ENCODE measurements at places on chromosomes 11 and 22.
A peak's percentile ranks its signal among the peaks of the same experiment; 100 is the strongest.

GRCh38 chr11:60830478-60831142, 11.3 kb upstream of the CCDC86 start:
- peak; percentile 84 for DNase-seq

DNA sequence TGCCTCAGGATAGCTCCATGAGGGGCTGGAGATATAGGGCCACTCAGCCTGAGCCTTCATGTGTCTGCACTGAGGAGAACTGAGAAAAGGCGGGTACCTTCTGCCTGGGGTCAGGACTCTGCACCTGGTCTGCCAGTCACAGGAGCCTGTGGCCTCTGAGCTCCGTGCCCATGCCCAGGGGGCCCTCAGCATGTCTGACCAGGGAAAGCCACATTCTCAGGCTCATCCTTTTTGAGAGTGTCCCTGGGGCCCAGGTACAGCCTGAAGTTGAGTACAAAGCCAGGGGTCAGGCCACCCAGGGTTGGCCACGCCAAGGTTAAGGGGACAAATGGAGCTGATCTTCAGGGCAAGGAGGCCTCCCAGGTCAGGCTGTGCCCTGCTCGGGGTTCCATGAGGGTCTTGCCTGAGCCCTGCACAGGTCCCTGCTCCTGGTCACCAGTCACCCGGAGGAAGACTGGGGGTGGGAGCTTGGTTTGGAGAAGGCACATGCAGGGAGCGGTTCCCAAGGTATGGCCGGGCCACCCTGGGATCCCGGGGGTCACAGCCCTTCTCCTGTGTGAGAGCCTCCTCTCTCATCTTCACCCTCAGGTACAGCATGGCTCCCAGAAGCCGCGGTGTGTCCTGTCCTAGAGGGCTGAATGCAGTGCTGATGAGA, 6.0 kb downstream of the DENND6B start:
- DNase-seq = no peak

DNA sequence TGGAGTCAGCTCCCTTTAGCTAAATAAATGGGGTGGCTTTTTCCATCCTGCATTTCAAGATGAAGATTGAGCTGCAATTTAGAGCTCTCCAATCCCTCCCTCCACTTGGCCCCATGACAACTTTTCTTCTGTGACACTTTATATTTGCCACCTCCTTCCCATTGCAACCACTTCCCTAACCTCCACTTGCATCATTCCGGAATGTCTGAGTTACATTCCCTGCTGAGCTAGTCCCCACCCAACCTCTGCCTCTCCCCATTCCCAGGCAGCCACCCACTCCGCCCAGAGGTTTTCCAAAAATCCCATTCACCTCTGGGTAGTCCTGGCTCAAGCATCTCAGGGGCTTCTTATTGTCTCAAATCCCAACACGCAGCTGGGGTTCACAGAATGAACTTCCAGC, 24.7 kb downstream of the PC start:
- DNase-seq = no peak

- DNase-seq = no peak
These were observed 198.4 kb upstream of the NARS2 start for GRCh38 chr11:78773077-78773476.

GRCh38 chr11:134654161-134654915, 242.3 kb upstream of the B3GAT1 start:
- no peak for DNase-seq

DNA sequence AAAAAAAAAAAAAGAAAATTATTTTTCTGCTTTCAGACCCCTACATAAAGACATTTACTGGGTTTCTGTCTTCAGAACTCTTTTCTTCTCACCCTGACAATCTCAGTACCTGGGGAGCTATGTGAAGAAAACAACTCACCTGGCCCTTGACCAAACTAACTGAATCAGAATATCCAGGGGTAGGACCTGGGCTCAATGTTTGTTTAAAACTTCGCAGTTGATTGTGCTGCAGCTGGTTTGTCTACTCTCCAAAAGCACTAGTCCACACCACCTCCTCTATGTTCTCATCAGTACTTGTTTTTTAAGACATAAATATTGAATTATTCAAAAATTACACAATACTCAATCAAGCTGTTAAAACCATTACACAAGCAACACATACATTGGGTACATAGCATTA, 34.8 kb downstream of the EIF3F start:
- DNase-seq = no peak

- no peak for DNase-seq
These were observed 2.5 kb upstream of the ADM start for GRCh38 chr11:10302359-10302743.

DNA sequence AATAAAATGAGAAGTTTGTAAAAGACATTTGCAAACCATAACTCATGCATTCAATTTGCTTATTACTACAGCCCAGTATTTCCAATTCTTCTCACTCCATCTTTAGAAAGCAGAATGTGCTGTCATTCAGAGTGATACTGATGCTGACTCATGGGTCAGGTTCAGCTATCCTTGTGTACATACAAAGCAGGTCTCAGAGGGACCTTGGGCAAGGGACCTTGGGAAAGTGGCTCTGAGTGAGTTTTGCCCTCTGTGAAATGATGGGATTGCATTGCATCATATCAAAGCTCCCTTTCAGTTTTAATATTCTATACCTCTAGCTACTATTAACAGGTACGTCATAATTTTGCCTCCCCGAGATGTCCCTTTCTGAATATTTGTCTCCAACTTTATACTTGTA, 848.7 kb downstream of the OPCML start:
- DNase-seq = no peak
